GM04504 (cell line): ENCODE measurements at places on chromosomes 12 and 14.
A peak's percentile ranks its signal among the peaks of the same experiment; 100 is the strongest.

- DNase-seq = no peak
Measured at GRCh38 chr14:91745344-91745743, 13.5 kb upstream of the CATSPERB start.

- peak; percentile 3 for DNase-seq
Measured at GRCh38 chr14:84520711-84521338, 1009.1 kb upstream of the FLRT2 start.

- no peak for DNase-seq
Measured at GRCh38 chr14:102088012-102088792, 1.4 kb upstream of the HSP90AA1 start.

DNA sequence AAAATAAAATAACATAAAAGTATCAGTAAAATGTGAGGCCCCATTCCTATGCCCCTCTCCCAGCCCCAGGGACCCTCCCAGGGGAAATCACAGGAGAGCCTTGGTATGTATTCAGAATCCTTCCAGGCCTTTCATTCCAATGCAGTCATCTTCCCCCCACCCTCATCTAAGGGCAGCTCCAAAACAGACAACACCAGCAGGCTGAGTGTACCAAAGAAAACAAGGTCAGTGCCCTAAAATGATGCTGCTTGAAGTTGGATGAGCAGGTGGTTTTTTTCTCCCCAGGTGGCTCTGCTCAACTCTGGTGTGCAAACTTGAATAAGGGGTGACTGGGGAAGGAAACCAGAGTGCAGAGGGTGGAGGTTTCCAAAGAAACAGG, 56.2 kb downstream of the TSPAN9 start:
- DNase-seq = no peak

- no peak for DNase-seq
Measured at GRCh38 chr14:24613241-24613640, 3.8 kb upstream of the GZMH start.

- DNase-seq = no peak
Measured at GRCh38 chr12:96371138-96371789, 29.0 kb downstream of the CDK17 start.

- DNase-seq = no peak
Measured at GRCh38 chr12:53618275-53618674, 7.9 kb downstream of the ATF7 start.

GRCh38 chr12:120366845-120367232, 2.1 kb downstream of the MSI1 start:
- DNase-seq = no peak

- no peak for DNase-seq
Measured at GRCh38 chr14:65214741-65215140, 112.4 kb upstream of the MAX start.

- no peak for DNase-seq
Measured at GRCh38 chr12:71155225-71155624, 2.6 kb downstream of the TSPAN8 start.

GRCh38 chr14:33287189-33287588, 348.5 kb downstream of the NPAS3 start:
- DNase-seq = no peak

GRCh38 chr12:27424631-27425230, 21.8 kb upstream of the SMCO2 start:
- DNase-seq = peak; percentile 50

GRCh38 chr12:93696462-93696861, 19.3 kb downstream of the CRADD start:
- DNase-seq = no peak

GRCh38 chr14:97380539-97380941, 583.4 kb downstream of the VRK1 start:
- DNase-seq = no peak

- DNase-seq = no peak
Measured at GRCh38 chr14:91204657-91205056, 39.8 kb downstream of the GPR68 start.

- no peak for DNase-seq
Measured at GRCh38 chr14:98298481-98299244, 973.3 kb downstream of the BCL11B start.

GRCh38 chr12:94874518-94875302, 128.8 kb downstream of the NDUFA12 start:
- no peak for DNase-seq

DNA sequence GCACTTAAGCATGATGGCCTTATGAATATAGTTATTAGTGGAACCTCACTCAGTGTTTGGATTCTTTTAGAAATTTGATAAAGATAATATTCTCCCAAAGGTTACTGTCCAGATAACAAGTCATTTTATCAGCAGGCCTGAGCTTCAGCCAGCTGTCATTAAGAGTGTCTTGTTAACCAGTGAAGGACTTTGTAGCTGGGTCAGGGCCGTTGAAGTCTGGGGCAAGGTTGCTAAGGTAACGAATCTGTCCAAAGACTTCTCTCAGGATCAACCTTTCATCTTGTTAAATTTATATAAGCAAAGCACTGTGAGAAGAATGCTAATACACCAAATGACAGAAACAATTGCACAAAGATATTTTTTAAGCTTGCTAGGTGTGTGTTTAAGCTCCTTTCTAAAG, 271.3 kb upstream of the TMPO start:
- no peak for DNase-seq

DNA sequence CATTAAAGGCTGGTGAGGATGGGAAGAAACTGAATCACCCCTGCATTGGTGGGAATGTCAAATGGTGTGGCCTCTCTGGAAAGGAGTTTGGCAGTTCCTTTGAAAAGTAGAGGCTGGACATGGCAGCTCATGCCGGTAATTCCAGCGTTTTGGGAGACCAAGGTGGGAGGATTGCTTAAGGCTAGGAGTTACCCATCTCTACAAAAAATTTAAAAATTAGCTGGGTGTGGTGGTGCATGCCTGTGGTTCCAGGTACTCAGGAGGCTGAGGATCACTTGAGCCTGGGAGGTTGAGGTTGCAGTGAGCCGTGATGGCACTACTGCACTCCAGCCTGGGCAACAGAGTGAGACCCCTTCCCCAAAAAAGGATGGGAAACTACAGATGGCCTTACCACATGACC, 93.7 kb downstream of the RIN3 start:
- DNase-seq = no peak

GRCh38 chr14:24952851-24953666, 96.9 kb downstream of the STXBP6 start:
- DNase-seq = no peak

DNA sequence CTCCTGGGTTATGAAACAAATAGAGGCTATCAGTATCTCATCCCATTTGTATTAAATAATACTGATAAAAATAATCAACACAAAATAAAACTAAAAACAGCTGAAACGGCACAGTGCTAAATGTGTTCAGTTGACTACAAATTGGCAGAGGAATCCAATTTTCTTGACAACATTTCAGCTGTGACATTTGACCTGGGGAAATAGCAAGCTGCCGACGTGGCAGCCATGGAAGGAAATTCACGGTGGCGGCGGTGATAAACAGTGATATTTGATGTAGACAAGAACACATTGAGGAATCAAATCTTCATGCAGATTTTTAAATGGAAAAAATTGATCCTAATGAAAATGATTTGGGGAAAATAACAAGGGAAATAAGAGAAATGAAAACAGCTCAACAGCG, 159.1 kb upstream of the RTL1 start:
- DNase-seq = no peak

- DNase-seq = no peak
Measured at GRCh38 chr12:8636581-8636980, 23.9 kb upstream of the AICDA start.

DNA sequence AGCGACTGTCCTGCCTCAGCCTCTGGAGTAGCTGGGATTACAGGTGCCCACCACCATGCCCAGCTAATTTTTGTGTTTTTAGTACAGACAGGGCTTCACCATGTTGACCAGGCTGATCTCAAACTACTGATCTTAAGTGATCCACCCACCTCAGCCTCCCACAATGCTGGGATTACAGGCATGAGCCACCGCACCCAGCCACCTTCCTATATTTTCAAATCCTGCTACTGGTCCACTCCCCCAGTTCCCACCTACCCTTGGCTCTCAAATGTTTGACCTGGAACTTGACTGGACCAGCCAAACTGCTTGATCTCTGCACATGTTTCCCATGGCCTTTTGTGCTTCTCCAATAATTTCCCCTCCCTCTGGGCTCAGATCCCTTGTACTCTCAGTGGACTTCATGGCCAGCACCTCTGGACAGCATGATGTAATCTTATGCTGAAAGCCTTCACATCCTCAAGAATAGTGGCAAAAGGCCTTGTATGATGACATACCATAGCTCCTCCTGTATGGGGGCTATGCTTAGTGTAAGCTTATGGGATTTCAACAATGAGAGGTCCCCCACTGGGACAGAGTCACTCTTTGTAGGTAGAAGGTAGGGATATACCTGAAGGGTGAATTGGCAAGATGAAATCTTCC, 2.5 kb upstream of the CCDC184 start:
- DNase-seq = no peak

GRCh38 chr14:104263675-104264358, 125.4 kb downstream of the KIF26A start:
- no peak for DNase-seq

GRCh38 chr14:92273166-92273565, 49.8 kb upstream of the SLC24A4 start:
- no peak for DNase-seq

GRCh38 chr14:89640141-89640540, 223.1 kb upstream of the FOXN3 start:
- no peak for DNase-seq

DNA sequence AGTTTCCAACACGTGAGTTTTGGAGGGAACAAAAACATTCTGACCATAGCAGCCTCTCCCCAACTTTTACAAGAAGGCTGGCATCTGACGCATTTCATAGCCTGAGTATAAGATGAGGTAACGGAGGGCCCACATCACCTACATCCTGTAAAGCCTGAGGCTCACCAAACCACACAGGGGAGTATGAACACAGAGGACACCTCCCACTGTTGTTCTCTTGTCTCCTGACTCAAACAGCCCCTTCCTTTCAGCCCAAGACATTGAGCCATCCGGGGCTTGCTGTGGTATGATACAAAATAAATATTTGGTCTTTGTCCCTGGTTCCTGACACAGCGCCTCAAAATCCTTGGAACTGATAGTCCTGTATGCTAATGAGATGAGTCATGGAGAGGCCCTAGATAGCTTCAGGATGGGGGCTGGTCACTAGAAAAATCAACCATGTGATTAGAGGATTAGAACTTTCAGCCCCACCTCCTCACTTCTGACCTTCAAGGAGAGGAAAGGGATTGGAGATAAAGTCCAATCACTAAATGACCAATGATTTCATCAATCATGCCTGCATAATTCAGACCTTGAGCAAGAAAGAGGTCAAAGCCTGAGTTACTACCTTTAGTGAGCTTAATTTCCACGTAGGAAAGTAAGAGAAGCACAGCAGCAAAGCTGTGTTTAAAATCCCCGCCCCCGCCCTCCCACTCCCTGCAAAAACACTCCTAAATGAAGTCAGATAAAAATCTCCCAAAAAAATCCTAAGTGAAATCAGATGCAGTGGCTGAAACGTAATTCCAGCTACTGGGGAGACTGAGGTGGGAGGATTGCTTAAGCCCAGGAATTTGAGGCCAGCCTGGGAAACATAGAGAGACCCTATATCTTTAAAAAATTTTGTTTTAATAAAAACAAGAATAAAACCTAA, 236.4 kb downstream of the PCNX1 start:
- no peak for DNase-seq

GRCh38 chr12:110908377-110909152, 11.8 kb downstream of the MYL2 start:
- no peak for DNase-seq

DNA sequence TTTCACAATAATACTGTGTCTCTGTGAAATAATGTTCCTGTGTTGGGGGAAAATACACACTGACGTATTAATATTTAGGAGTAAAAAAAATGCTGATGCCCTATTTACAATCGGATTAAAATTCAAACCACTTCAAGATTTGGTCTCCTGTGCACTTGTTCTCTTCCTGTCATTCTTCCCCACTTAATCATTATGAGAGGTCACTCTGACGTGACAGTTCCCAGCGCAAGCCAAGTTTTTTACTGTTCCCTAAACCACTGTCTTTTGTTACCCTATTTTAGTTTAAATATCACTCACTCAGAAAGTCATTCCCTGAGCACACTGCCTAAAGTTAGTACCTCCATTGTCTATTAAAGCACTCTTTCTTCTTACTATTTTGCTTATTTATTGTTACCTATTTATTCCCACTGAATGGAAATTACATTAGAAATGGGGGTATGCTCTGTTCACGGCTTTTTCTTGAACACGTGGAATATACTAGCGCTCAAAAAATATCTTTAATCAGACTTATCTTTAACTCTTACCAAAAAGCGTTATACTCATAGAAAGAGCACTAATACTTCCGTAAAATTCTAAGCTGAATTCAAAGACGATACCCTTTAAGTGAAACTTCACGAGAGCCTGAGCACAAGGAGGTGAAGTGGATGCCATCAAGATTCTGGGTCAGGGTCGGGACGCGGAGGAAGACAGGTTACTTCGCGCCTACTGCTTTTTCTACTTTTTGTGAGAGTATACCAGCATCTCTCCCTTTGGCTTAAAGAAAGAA, 670 bp upstream of the PSMA3 start:
- DNase-seq = no peak

GRCh38 chr12:6928022-6928702, 403 bp downstream of the ATN1 start:
- no peak for DNase-seq

DNA sequence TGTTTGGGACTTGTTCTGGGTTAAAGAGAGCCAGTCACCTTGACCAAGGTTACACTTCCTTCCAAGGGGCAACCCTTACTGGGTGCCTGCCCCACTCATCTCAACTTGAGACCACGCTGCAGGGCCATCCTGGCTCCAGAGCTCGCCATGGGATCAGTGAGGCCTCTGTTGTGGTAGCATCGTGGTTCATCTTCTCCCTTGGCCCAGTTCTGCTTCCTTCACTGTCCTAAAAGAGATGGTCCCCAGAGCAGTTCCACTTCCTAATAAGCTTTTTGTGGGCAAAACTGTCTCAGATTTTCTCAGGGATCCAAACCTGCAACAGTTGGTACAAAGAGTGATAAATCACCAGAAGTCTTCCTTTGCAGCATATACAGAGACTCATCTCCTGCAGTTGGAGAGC, 165.9 kb upstream of the TMEM260 start:
- DNase-seq = no peak

DNA sequence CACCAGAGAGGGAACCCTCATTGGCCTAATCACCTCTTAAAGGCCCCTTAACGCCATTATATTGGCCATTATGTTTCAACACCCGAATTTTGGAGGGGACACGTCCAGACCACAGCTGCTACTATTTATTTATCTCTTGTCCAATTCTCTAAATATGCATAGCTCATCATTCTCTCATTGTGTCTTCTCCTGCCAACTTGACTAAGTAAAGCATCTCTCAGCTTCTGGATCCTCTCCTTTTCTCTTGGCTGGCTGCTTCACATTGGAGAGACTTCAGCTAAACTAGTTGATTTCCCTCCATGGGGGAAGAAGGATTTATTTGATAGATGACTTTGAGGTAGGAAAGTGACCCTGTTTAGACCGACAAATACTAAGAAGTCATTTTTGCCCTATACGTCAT, 120.4 kb upstream of the KRR1 start:
- no peak for DNase-seq
